ENCODE measurements at places on chromosomes 3 and 15. TPM values are rescaled to one million over a fixed set of nuclear protein-coding genes. Genes with fewer than 3 reads are reported as not detected.

The MYL3 gene
- not detected for total RNA-seq

The CFAP100 gene
- total RNA-seq, result not detected

The ZNF717 gene
- 18.5 TPM for total RNA-seq

The SAMD7 gene
- 0.96 TPM for total RNA-seq
